ENCODE measurements at places on chromosomes 4 and X. TPM values are rescaled to one million over a fixed set of nuclear protein-coding genes. Genes with fewer than 3 reads are reported as not detected.
A peak's percentile ranks its signal among the peaks of the same experiment; 100 is the strongest.

The ZFP42 gene
- not detected for total RNA-seq

The MAGEA3 gene
- not detected for total RNA-seq

The GYG2 gene
- 0.98 TPM for total RNA-seq

The CLDN34 gene
- total RNA-seq = 0.67 TPM

DNA sequence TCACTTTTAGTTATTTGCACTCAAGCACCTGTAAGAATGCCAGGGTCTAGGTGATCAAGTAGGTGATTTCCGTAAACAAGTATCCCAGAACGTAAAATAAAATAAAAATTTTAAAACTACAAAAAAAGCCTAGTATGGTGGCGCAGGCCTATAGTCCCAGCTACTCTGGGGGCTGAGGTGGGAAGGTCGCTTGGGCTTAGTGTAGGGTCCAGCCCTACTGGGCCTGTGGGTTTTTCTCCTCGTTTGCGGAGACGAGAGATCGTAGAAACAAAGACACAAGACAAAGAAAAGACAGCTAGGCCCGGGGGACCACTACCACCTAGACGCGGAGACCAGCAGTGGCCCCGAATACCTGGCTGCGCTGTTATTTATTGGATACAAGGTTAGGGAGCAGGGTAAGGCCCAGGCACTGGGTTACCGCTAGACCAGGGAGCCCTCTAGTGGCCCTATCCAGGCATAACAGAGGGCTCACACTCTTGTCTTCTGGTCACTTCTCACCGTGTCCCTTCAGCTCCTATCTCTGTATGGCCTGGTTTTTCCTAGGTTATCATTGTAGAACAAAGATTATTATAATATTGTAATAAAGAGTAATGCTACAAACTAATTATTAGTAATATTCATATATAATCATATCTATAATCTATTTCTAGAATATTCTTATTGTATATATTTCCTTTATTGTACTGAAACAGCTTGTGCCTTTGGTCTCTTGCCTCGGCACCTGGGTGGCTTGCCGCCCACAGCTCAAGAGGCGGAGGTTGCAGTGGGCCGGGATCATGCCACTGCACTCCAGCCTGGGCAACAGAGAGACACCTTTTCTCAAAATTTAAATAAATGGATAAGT is 38.4 kb downstream of the SAGE1 start:
- H3K27ac ChIP-seq = no peak overlapping the region
- H3K27me3 ChIP-seq = no peaks in the 10 kb centered on the region
- peak; percentile 39 for DNase-seq
- H3K4me1 ChIP-seq = no peaks in the 10 kb centered on the region
- no peak overlapping the region for H3K4me3 ChIP-seq

DNA sequence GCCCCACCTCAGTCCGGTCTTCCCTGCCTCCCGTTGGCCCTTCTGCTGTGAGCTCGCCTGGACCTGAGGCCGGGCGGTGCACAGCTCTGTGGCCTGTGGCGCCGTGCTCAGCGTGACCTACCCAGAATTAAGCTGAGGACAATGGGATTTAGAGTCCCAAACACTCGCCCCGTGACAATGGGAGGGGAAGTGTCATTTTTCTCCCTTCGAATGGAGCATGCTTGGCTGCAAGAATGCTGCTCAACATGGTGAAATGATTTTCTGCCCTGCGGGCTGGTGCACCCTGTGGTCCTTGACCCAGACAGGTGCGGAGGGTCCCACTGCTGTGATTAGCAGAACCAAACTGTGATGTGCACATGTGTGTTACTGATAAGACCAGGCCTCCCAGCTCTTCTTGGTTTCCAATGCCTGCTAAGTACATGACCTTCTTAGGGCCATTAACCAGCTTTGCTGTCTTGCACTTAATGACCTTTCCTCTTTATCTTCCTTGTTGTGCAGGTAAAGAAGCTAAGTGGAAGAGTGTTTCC is 772 bp downstream of the EOLA1 start:
- peak; percentile 20 for DNase-seq
- no peaks in the 10 kb centered on the region for H3K36me3 ChIP-seq
- H3K4me3 ChIP-seq = peak overlapping the region; percentile 50
- H3K27ac ChIP-seq = peak overlapping the region; percentile 83
- no peaks in the 10 kb centered on the region for H3K4me1 ChIP-seq

DNA sequence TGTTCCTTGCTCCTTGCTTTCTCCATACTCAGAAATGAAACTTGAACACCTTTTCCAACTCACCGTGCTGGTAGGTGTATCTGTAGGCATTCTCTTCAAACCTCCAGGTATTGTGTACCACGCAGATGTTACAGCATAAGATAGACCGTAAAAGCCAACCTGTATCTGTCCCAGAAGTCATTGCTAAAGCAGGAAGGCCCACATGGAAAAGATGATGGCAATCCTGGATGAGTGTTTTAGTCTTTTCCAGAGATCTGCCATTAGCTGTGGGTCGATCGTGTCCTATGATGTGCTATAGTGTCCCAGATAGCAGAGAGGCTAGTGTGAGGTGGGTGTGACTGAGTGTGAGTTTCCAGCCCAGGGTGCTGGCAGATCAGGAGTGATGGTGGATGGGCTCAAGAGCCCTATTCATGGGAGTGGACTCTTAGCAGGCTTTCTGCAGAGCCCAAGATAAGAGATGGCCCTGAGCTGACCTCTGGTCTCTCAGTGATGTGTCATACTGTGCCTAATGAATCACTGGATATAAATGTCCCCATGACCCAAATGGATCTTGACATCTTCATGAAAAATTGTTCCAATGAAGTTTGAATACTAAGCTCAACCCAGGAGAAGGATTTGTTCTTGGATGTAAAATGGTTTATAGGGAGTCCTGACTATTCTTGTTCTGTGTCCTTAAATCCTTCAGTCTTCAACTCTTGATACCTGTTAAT is 69.1 kb upstream of the WDR1 start:
- DNase-seq = no peak
- no peak overlapping the region for H3K4me3 ChIP-seq
- no peaks in the 10 kb centered on the region for H3K36me3 ChIP-seq
- no peaks in the 10 kb centered on the region for H3K27me3 ChIP-seq
- no peaks in the 10 kb centered on the region for H3K4me1 ChIP-seq

- no peak overlapping the region for H3K27ac ChIP-seq
- no peaks in the 10 kb centered on the region for H3K36me3 ChIP-seq
- H3K4me3 ChIP-seq = no peak overlapping the region
- H3K4me1 ChIP-seq = peaks cover 24% of the 10 kb centered on the region
- peak; percentile 74 for DNase-seq
Observed at GRCh38 chr4:791898-792625, 33.9 kb downstream of the CPLX1 start.

The ETNPPL gene
- total RNA-seq = not detected

- DNase-seq = no peak
- H3K27me3 ChIP-seq = no peaks in the 10 kb centered on the region
- no peaks in the 10 kb centered on the region for H3K4me1 ChIP-seq
- H3K4me3 ChIP-seq = no peak overlapping the region
- no peaks in the 10 kb centered on the region for H3K36me3 ChIP-seq
- H3K27ac ChIP-seq = no peak overlapping the region
Observed at GRCh38 chr4:62627671-62628070, 1427.5 kb downstream of the ADGRL3 start.

DNA sequence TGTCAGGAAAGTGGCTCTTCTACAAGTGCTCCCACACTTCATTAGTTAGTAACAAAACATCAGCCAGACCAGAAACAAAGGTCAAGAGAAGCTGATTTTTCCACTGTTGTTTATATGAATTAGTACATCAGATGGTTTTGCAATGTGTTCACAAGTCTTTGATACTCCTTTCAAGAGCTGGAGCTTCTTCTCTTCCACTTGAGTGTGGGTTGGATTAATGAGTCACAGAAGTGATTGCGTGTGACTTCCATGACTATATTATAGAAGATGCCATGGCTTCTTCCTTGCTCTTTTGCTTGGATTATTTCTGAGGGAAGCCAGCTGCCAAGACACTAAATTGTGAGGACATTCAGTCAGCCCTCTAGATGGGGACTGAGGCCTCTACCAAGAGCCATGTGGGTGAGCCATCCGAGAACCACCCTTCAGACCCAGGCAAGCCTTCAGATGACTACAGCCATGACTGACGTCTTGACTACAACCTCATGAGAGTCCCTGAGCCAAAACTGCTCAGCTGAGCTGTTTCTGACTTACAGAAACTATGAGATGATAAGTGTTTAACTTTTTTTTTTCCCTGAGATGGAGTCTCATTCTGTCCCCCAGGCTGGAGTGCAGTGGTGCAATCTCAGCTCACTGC is 18.1 kb downstream of the SOWAHB start:
- no peaks in the 10 kb centered on the region for H3K36me3 ChIP-seq
- no peak overlapping the region for H3K27ac ChIP-seq
- DNase-seq = no peak
- H3K4me1 ChIP-seq = no peaks in the 10 kb centered on the region
- H3K4me3 ChIP-seq = no peak overlapping the region
- H3K27me3 ChIP-seq = no peaks in the 10 kb centered on the region

GRCh38 chr4:156584100-156584499 is 387.5 kb downstream of the PDGFC start:
- H3K4me3 ChIP-seq = no peak overlapping the region
- H3K36me3 ChIP-seq = no peaks in the 10 kb centered on the region
- no peak overlapping the region for H3K27ac ChIP-seq

GRCh38 chr4:25861280-25861950 is 1.4 kb downstream of the SEL1L3 start:
- no peaks in the 10 kb centered on the region for H3K36me3 ChIP-seq
- no peak overlapping the region for H3K27ac ChIP-seq
- H3K4me3 ChIP-seq = peak overlapping the region; percentile 64
- DNase-seq = no peak

DNA sequence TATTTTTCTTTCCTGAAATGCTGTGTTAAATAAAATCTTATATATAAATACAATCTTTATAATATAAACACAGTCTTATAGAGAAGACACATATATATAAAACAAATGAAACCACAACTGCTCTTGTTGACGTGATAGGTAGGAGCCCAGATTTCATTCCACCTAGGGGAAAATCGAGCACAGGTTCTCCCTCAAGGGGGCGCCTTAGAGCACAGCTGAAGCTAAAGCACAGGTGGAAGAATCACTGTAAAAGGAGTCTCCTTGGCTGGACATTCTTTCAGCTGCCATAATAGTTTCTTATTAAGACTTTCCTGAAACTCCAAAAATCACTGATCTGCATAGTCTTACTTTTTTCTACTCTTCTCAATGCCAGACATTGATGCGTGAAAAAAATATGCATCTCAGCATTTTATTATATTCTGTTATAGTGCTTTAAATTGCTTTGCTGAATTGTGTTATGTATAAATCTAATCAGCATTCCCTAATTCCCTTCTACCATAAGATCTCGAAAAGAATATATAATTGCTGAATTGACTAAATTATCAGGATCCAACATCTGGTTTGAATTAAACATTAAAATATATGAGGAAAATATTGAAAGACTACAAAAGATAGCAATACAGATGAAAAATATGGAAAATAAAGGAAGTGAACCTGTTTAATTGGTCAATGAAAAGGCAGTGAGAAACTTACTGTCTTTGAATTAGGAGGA is 25.5 kb upstream of the RXFP1 start:
- no peaks in the 10 kb centered on the region for H3K36me3 ChIP-seq
- H3K27me3 ChIP-seq = no peaks in the 10 kb centered on the region
- H3K4me1 ChIP-seq = no peaks in the 10 kb centered on the region
- no peak for DNase-seq
- no peak overlapping the region for H3K4me3 ChIP-seq

DNA sequence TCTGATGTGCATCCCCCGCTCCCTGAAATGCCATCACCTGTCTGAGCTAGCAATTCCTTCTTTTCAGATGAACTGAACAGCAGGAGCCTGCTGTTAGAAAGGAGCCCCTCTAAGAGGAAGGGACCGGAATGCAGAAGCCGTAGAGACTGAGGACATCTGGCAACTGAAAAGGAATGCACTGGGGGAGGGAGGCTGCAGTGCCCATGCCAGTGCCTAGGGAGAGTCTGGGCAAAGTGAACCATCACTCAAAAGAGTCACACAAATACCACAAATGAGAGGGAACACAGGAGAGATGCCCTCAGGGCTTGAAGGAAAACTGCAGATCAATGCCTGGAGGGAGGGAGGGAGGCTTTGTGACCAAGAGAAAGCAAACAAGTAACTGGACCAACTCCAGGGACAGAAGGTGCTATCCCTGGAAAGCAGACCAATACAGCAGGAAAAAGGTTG is 93.9 kb upstream of the CBR4 start:
- DNase-seq = peak; percentile 42
- H3K4me1 ChIP-seq = peaks cover 13% of the 10 kb centered on the region
- H3K4me3 ChIP-seq = no peak overlapping the region
- no peaks in the 10 kb centered on the region for H3K27me3 ChIP-seq

DNA sequence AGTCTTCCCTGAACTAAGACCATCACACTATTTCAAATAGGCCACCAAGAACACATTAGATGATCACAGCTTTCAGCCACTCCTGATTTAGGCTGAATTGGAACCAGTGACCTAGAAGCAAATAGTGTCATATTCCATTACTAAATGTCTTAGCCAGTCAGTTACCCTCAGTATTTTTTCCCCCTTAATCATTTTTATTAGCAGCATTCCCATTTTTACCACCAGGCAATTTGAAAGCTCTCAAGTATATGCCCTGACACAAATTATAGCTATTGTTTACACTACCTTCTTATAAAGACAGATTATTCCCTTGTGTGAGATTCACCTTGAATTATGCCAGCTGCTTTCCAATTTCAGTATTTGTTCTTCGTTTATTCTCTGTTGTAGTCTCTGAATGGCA is 1146.9 kb downstream of the PDHA2 start:
- H3K4me3 ChIP-seq = no peak overlapping the region
- no peak for DNase-seq
- no peaks in the 10 kb centered on the region for H3K36me3 ChIP-seq
- H3K4me1 ChIP-seq = no peaks in the 10 kb centered on the region
- H3K27me3 ChIP-seq = no peaks in the 10 kb centered on the region

The SCML1 gene
- 5.0 TPM for total RNA-seq

GRCh38 chr4:103645991-103646390 is 73.8 kb downstream of the TACR3 start:
- H3K4me3 ChIP-seq = no peak overlapping the region
- no peaks in the 10 kb centered on the region for H3K4me1 ChIP-seq
- H3K27ac ChIP-seq = no peak overlapping the region
- H3K36me3 ChIP-seq = no peaks in the 10 kb centered on the region

DNA sequence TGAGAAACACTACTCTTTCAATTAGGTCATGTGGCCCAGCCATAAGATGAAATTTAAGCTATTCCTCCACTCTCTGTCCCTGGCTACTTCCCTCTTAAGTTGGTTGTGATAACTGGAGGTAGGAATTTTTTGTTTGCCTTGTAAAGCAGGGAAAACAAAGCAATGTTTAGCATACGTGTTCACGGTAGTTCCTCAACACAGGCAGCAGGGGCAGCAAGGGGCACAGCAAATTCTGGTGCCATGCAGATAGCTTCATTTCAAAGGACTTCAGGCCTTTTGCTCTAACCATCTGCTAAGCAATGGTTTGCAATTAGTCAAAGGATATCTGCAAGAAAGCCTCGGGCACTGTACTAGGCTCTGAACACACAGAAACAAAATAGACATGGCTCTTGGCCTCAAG is 330.2 kb downstream of the ZIC3 start:
- no peaks in the 10 kb centered on the region for H3K4me1 ChIP-seq
- no peaks in the 10 kb centered on the region for H3K36me3 ChIP-seq
- no peaks in the 10 kb centered on the region for H3K27me3 ChIP-seq
- H3K4me3 ChIP-seq = no peak overlapping the region
- H3K27ac ChIP-seq = no peak overlapping the region

The EVC2 gene
- total RNA-seq = 16.4 TPM

GRCh38 chrX:77742788-77743476 is 43.1 kb downstream of the ATRX start:
- DNase-seq = peak; percentile 9
- H3K27me3 ChIP-seq = no peaks in the 10 kb centered on the region
- H3K4me1 ChIP-seq = no peaks in the 10 kb centered on the region
- H3K27ac ChIP-seq = no peak overlapping the region

Data from thyroid gland (tissue), 4 donors.